ENCODE measurements at places on chromosomes 5 and 9.

- no peak for DNase-seq
Measured at GRCh38 chr9:121154782-121155181, 46.9 kb downstream of the RAB14 start.

DNA sequence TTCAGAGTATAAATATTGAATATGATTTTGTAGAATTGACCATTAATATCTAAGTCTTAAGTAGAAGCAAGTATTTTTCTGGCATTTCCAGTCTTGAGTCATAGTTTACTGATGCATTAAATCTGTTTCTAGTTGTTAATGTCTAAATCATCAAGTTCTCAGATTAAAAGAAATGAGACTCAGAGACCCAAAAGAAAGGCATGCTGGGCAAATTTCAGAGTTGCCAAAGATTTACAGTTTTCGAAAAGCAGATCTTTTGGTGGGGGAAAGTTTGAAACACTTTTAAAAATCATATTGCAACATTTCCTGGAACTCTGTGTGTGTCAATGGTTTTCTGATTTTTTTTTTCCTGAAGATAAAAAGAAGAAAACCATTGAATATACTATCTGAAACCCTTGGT is 60.9 kb downstream of the ANKRD55 start:
- no peak for DNase-seq

DNA sequence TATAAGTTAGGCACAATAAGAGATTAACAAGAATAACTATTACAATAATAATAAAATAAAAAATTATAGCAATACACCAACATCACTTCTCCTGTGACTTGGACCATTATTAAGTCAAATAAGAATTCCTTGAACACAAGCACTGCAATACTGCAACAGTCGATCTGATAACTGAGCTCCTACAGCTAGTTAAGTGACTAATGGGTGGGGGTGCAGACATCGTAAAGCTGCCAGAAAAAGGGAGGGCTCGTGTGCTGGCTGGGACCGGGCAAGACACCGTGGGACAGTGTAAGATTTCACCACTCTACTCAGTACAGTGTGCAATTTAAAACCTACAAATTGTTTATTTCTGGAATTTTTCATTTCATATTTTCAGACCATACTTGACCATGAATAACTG is 78.8 kb downstream of the SNX24 start:
- no peak for DNase-seq

GRCh38 chr9:99980598-99980997 is 74.1 kb downstream of the STX17 start:
- no peak for DNase-seq

- no peak for DNase-seq
Measured at GRCh38 chr9:89951675-89952074, 346.9 kb downstream of the GADD45G start.

GRCh38 chr9:135732569-135733257 is 30.7 kb downstream of the KCNT1 start:
- DNase-seq, result no peak

DNA sequence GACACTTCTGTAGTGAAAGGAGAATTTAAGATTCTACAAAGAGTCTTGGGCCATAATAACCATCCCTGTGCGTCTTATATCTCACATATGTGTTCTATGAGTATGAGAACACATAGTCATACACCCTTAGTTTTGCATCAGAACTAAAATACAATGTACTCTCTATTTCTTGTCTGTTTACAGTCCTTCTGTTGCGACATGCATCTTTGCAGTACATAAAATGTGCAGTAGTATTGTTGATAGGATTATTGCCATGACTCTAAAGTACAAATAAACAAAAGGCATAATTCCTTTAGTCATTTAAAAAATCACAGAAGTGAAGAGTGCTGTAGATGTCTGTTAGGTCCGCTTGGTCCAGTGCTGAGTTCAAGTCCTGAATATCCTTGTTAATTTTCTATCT is 201.9 kb downstream of the NR3C1 start:
- no peak for DNase-seq

- no peak for DNase-seq
Measured at GRCh38 chr9:110427497-110428104, 89.9 kb upstream of the TXNDC8 start.

Data from HL-60 (cell line).